ENCODE measurements at places on chromosomes 1 and 21. TPM values are rescaled to one million over a fixed set of nuclear protein-coding genes. Genes with fewer than 3 reads are reported as not detected.

Gene ASPM
- under 0.01 TPM for total RNA-seq

Gene LCE1C
- not detected for total RNA-seq

- H3K27me3 ChIP-seq, result no peaks in the 10 kb centered on the region
- no peak for DNase-seq
- no peaks in the 10 kb centered on the region for H3K4me1 ChIP-seq
- no peaks in the 10 kb centered on the region for H3K36me3 ChIP-seq
- H3K4me3 ChIP-seq, result no peak overlapping the region
- H3K27ac ChIP-seq, result no peak overlapping the region
Observed at GRCh38 chr1:243980471-243980870, 70.6 kb upstream of the ZBTB18 start.

Gene SPRR4
- total RNA-seq, result not detected
